Stimulated activated CD8-positive, alpha-beta memory T cell treated with anti-CD3 and anti-CD28 coated beads, Interleukin-12 subunit alpha, Interleukin-12 subunit beta, amount 100 ng/mL, for 4 hours (primary cell): ENCODE measurements at places on chromosomes 11 and 22.
A peak's percentile ranks its signal among the peaks of the same experiment; 100 is the strongest.

DNA sequence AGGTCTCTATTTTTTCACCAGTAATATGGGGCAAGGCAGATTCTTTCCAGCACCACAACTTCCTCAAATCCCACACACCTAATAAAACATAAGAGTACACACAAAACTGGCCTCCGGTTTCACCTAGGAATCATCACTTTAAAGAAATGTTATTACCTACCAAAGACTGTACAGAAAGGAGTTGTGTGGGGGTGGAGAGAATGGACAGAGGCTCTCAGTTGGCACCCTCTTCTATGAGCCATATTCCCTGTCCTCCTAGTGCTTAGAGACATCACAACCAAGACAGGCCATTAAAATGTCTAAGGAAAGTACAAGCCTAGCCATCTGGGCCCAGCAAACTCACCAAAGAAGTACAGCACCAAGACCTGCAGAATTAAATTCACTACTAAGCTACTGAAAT, 56.1 kb downstream of the RBFOX2 start:
- DNase-seq, result no peak

DNA sequence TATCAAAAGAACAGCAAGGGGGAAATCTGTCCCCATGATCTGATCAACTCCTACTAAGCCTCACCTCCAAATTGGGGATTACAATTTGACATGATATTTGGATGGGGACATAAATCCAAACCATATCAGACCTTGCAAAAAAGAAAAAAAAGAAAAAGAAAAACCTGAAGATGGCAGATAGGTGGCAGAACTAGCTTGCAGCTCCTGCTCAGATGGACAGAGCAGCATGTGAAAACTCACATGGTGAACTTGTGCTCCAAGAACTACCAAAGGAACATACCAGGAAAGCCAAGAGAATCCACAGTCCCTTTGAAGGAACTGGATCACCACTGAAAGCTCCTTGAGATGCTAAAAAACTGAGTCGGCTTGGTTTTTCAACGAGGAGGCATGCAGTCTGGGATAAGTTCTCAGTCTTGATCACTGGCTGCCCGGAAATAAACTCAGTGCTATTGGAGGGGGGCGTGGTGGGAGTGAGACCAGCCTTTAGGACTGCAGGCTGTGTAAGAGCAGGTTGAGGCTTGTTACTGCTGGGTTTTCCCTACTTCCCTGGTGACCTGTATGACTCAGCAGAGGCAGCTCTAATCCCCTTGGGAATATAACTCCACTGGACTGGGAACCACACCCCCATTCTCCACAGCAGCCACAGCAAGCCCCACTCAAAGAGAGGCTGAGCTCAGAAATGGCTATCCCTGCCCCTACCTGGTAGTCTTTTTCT, 358.3 kb upstream of the ARHGAP42 start:
- no peak for DNase-seq

- no peak for DNase-seq
Measured at GRCh38 chr22:25878933-25879332, 136.9 kb downstream of the MYO18B start.

DNA sequence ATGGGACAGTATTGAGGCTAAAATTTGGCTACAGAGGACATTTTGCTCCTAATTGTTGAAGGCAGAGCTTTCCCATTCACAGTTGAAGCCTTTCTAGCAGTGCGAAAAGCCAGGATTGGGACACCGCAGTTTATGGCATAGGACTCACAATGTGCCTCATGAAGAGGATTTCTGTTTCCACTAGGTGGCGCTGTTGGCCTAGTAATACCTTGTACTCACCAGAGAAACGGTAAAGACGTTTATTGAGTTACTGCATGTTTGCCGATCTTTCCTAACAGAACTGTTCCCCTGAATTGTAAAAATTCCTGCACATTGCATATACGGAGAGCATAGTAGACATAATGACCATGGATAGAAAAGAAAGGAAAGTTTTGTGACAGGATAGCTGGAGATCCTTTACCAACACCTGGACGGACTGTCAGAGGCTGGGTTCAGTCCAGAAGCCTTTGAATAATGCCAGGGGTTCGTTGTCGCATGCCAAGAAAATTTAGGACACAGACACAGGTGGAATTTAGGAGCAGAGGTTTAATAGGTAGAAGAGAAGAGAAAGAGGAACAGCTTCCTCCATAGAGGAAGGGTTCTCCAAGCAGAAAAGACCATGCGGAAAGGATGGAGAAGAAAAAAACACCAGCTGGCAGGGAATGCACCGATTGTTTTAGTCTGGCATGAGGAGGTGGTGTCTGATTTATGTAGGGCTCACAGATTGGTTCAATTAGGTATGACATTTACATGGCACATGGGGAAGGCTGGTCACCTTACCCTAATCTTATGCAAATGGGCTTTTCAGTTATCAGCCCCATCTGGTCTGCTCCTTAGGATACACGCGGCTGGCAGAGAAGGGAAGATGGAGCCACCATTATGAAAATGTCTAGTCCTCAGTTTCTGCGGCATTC, 10.8 kb upstream of the OR51D1 start:
- no peak for DNase-seq

DNA sequence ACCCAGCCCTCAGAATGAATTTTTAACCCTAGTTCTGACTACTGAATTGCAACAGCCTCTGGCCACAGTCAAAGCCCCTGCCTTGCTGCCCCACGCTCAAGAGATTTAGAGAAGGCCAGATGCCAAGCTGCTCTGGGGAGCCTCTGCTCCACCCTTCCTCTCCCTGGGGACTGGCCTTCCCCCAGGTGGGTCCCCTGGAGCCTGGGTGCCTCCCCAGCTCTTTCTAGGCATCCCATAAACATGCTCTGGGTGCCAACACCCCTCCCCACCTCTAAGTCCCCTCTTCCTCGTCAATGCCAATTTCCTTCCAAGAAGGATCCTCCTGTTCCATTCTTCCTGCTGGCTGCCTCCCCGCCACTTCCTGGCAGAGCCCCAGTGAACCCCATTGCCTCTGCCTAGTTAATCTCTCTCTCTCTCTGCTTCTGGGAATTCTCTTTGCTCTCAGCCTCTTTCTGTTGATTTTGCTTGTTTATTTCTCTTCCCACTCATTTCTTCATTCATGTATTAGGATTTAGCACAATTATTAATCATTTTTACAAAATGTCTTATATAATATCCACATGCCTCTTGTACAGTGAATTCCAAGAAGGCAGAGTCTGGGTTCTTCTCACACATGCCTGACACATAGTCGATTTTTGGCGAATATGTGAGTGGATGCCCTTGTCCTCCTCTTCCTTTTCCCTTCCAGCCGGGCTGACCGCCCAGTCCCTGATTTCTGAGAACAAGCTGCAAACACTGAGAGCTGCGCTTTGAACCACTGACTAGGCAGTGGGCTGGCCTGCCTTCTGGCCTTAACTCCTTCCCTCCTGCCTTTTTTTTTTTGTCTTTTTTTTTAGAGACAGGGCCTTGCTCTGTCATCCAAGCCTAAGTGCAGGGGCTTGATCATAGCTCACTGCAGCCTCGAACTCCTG, 17.5 kb downstream of the UQCR10 start:
- DNase-seq, result no peak

DNA sequence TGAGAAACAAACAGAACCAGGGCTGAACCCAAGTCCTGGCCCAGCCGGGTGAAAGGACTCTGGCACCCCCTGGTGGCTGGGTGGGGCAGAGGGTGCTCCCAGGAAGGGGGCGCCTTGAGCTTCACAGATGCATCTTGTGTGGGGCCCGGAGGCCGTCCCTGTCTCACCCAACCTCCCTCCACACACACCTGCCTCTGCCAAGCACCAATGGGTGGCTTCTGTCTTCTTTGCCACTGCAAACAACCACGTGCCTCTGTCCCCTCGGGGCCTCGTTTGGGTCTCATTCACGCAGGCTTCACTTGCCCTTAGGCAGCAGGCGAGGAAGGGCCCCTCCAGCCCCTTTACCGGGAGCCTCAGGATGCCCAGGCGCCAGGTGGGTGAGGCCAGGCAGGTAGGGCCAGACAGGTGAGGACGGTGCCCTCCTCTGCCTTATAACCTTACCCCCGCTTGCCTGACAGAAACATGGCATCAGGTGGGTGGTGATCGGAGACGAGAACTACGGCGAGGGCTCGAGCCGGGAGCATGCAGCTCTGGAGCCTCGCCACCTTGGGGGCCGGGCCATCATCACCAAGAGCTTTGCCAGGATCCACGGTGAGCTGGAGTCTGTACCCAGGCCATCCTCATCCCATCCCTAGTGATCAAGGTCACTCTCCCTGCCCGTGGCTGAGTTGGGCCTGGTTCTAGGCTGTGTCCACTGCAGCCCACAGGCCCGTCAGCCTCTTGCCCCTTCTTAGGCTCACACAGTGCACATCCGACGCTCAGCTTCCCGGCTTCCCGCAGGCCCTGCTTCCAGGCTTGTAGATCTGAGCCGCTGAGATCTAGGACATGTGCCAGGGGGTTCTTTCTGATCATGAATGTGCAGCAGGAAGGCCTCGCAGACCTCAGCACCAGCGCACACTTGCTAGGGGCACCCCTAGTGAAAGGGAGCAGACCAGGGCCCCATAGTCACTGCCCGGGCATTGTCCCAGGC, 17.2 kb downstream of the POLR3H start:
- peak; percentile 46 for DNase-seq

DNA sequence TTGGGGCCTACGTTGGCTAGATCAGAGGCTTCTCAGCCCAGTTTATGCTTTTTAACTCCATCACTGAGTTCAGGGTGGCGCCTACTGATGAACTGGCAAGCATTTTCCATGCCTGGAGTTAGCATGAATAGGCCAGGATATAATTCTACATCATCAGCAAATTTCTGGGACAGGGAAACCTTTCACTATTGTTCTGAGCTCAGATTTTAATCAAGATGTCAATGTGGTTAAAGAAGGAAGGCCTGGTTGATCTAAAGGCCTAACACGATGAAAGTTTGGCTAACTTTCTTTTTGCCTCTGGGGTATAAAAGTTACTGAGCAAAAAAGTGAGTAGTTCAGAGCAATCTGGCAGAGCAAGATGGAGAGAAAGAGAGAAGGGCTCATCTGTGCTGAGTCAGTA, 21.7 kb upstream of the IFITM3 start:
- no peak for DNase-seq

GRCh38 chr11:68274306-68274705, 2.5 kb upstream of the C11orf24 start:
- no peak for DNase-seq

DNA sequence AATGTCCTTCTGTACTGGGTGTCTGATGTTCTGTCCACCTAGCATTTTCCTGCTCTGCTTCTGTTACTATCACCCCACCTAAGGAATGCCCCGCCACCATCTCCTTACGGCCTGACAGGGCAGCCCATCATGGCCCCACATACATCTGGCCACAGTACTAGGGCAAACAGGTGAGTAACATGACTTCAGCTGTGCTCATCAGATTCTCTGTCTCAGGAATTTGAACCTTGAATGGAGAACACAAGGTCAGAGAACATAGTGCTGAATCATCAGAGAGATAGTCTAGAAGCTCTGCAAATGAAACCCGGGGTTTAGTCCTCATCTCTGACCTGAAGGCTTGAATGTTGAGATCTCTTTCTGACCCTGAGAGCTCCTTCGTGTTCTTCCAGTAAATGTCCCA, 32.4 kb downstream of the ZC3H12C start:
- no peak for DNase-seq

DNA sequence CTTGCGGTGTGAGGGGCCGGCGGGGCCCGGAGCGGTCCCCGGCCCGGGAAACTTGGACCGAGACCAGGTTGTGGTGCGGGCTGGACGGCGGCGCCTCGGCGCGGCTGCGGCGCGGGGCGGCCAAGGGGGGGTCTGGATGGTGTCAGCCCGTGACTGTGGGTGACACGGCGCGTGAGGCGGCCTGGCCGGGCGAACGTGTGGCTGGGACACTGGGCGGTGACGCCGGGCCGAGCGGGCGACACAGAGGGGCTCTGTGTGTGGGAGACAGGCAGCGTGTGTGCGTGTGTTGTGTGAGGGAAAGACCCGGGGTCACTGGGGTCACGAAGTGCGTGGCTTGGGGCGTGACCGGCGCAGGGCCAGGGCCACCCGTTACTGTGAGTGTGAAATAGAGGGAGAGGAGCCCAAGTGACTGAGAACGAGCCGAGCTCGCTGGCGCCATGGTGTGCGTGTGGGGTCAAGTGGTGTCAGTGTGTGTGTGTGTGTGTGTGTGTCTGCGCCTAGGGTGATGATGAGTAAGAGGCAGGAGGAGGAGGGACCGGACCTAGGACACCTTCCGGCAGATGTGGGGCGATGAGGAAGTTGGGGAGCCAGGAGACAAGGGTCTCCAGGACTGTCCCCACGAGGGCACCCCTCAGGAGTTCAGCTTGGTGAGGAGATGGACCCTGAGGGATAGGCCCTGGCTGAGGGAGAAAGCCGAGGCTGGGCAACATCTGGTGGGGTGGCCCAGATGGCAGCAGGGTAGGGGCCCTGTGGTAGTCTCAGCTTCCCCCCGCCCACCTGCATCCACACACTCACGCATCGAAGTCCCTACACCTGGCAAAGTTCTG, 817 bp downstream of the RELT start:
- DNase-seq, result peak; percentile 31

GRCh38 chr11:62817129-62817528, 11.9 kb upstream of the NXF1 start:
- no peak for DNase-seq

GRCh38 chr11:620935-621814, 3.6 kb downstream of the CDHR5 start:
- DNase-seq, result no peak

DNA sequence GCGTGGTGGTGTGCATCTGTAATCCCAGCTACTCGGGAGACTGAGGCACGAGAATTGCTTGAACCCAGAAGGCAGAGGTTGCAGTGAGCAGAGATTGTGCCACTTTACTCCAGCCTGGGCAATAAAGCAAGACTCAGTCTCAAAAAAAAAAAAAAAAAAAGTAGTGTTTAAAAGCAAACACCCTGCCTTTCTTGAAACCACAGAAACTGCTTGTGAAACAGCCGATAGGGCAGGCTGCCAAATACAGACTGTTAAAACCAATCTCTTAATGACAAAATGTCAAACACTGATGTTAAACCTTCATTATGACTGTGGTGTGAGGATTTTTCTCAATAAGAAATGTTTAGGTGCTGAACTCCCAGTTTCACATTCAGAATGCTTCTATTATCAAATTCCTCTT, 27.3 kb downstream of the MARK2 start:
- peak; percentile 35 for DNase-seq

- no peak for DNase-seq
Measured at GRCh38 chr11:11374358-11375148, 21.5 kb upstream of the CSNK2A3 start.

DNA sequence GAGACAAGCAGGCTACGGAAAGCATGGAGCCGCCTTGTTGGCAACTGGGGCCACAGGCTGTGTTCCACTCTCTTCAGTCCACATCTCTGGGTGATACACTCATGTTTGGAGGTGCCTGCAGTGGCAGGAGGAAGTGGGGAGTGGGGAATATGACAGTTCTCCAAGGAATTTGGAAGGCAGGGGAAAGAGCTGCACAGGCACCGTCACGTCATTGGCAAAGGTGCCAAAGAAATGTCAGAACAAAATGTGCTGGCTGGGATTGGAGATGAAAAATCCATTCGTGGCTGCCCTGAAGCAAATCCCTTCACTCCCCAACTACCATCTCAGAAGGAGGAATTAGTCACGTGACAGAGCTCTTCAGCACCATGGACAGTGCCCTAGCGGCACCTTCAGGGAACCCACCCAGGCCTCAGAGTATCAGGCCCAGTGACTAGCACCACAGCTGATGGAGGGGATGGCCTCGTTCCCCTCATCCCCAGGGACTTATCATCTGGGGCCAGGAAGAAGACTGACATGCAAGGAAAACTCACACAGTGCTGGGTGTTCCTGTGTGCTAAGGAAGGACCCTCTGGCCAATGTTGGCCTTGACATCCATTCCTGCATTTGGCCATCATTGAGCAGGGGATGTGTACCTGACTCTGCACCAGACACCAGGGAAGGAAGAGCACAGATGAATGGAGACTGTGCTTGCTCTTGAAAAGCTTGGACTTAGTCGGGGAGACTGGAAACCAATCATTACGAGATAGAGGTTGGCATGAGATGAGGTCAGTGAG, 48.5 kb upstream of the PRDM11 start:
- no peak for DNase-seq
